ENCODE measurements at places on chromosomes 1 and 21.

DNA sequence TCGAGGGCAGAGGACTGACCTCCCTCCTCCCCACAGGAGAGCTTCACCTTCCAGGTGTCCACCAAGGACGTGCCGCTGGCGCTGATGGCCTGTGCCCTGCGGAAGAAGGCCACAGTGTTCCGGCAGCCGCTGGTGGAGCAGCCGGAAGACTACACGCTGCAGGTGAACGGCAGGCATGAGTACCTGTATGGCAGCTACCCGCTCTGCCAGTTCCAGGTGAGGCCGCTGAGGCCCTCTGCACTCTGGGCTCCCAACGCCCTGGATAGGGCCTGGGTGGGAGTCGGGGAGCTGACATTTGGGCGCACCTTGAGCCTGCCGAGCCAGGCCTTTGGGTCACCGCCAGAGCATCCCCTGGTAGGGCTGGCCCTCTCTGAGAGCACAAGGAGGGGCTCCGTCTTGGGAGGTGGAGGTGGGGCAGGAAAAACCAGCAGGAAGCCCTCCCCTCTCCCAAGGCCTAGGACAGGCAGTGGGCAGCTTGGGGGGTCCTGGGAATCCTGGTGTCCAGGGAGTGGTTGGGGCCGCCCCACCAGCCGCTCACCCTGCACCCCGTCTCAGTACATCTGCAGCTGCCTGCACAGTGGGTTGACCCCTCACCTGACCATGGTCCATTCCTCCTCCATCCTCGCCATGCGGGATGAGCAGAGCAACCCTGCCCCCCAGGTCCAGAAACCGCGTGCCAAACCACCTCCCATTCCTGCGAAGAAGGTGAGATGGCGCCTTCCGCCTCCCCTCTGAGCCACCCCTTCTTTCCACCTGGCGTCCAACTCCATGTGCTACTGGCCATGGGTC is 65.1 kb downstream of the PIK3CD start:
- no peak for DNase-seq

DNA sequence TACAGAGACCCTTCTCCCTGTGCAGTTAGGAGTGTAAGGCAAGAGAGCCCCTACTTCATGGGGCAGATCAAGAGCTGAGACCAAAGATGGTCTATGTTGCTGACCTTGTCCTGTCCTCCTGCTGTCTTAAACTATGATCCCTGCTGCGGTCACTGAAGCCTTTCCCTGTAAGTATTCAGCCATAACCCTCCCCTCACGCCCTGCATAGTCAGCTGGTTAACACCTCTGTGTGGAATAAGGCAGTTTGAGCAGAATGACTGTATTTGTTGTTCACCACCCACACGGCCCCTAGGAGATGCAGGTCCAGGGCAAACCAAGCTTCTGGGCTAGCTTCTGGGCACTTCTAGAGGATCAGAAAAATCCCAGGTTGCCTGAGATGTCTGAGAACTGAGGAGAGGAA is 356 bp downstream of the TSPAN1 start:
- no peak for DNase-seq

GRCh38 chr1:226181996-226182714 is 4.4 kb downstream of the ACBD3 start:
- no peak for DNase-seq

GRCh38 chr1:156503698-156504437 is 3.3 kb upstream of the MEF2D start:
- DNase-seq, result no peak

- no peak for DNase-seq
Observed at GRCh38 chr1:43605766-43606165, 44.2 kb upstream of the KDM4A start.

GRCh38 chr1:16915627-16915973 is 6.1 kb upstream of the CROCC start:
- DNase-seq, result no peak

DNA sequence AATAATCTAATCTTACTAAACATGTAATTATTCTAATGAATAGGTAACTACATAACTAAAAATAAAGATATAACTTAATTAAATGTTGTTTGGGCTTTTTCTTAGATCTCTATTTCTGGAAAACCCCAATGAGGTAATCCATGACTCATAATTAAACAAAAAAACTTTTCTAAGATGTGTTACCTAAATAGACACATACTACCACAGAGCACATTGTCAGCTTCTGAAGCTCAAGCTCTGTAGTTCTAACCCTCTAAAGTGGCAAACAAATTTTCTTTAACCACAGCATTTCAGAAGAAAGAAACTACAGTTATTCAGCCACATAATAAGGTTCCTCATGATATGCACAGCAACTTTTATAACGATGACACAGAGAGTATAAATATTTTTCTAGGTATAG is 4.2 kb downstream of the OR6K3 start:
- DNase-seq, result no peak

GRCh38 chr1:95323123-95323522 is 89.1 kb downstream of the RWDD3 start:
- no peak for DNase-seq

DNA sequence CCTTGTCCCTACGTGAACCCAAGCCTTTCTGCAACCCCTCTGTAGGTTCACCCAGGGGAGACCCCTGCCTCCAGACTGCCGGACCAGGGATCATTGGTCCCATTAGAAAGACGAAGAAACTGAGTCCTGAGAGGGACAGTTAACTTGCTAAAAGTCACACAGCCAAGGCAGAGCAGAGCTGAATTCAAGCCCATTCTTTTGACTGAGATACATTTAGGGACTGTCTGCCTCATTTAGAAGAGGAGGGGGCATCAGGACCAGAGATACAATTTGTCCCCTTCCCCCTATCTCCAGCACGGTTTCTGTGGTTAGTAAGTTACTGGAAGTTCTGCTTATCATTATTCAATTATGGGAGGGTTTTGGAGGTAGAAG is 19.1 kb downstream of the KCNQ4 start:
- no peak for DNase-seq

DNA sequence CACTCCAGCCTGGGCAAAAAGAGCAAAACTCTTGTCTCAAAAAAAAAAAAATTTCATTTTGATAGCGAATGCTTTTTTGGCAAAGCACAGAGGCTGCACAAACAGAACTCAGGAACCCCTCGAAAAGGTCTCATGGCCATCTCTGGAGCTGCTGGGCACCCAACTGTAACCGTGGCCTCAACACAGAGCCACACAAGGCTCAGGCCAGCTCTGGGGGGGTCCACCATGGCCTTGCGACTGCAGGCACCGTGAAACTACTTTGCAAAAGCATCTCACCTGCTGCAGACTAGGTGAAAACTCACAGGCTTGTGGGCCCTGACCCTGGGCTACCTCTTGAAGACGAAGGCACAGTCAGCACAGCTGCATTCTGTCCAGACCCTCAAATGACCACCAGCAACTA is 16.1 kb upstream of the TMEM240 start:
- no peak for DNase-seq

GRCh38 chr1:119738100-119738720 is 26.5 kb downstream of the PHGDH start:
- no peak for DNase-seq

GRCh38 chr1:225700889-225701465 is 48.1 kb upstream of the ENAH start:
- no peak for DNase-seq

DNA sequence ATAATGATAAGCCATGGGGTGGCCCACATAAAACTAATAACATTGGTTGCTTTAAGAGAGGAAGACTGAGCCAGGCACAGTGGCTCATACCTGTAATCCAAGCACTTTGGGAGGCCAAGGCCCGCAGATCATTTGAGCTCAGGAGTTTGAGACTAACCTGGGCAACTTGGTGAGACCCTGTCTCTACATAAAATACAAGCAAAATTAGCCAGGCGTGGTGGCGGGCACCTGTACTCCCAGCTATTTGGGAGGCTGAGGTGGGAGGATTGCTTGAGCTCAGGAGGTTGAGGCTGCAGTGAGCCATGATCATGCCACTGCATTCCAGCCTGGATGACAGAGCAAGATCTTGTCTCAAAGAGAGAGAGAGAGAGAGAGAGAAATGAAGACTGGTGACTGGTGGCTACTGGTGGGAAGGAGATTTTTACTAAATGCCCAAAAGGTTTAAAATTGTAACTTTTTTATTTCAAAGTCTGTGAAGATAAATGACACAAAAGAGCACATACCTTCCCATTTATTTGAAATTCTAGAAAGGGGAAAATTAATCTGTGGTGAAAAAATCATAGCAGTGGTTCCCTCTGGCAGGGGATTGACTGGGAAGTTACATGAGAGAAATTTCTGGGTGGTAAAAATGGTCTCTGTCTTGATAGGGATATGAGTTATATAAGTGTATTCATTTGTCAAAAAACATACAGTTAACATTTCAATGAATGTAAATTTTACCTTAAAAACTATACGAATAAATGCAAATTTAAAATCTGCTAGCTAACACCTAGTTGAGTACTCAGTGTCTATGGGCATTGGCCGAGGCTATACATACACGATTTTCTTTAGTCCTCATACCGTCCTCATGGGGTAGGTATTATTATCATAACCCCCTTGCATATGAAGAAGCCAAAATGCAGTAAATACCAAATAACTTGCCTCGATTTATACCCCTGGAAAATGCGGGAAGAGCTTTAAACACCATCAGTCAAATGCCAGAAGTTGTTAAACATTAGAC is 2.2 kb upstream of the NBPF1 start:
- no peak for DNase-seq

DNA sequence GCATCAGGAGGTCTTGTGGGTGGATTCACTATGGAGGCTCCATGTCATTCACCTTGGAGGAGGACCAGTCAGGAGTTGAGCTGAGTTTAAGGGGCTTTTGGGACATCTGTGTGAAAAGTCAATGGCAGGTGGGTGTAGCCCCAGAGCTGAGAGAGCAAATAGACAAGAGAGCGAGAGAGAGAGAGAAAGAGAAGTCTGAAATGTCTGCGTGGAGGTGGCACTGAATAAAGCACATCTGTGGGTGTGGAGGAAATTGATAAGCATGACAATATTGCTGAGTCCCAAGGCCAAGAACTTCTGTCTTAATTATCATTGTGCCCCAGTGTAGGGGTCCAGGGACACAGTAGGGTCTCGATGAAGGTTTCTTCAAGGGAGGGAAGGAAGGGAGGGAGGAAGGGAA is 79.5 kb upstream of the VAMP3 start:
- DNase-seq, result no peak

- no peak for DNase-seq
Observed at GRCh38 chr1:174209347-174210187, 50.2 kb downstream of the RABGAP1L start.

DNA sequence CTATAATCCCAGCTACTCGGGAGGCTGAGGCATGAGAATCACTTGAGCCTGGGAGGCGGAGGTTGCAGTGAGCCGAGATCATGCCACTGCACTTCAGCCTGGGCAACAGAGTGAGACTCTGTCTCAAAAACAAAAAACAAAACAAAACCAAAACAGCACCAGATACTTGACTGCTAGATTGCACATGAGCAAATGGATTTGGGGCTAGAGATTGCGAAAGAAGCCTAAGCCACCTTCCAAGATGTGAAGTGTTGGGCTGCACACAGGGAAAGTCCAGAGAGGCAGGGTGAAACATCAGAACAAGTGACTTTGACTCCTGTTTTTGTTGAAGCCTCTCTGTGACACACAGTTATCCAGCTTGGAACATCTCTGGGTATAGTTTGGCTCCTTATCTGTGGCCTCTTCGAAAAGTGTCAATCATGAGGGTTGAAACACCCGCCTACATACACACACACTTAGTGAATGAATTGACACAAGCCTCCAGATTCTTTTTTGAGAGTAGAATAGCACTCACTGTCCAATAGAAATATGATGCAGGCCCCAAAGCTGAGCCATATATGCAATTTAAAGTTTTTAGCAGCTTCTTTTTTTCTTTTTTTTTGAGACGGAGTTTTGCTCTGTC is 34.2 kb upstream of the GPR137B start:
- DNase-seq, result no peak

DNA sequence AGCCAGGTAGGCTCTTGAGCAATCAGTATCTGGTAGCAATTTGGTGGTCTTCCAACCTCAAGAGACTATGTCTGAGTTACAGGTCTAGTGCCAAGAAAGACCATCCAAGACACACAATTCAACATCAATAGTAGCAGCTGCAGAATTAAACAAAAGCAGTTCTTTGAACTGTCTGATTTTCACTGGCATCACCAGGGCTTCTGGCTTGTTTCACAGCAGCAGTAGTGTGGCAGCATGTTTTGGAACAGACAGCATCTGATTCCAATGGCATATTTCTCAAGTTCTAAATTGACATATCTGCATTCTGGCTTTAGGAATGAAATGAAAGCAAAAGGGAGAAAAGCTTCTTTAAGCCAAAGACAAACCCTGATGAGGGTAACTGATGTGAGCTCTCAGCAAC is 334.7 kb upstream of the PRMT6 start:
- no peak for DNase-seq

- DNase-seq, result no peak
Observed at GRCh38 chr1:197599789-197600188, 175.5 kb downstream of the DENND1B start.

- DNase-seq, result no peak
Observed at GRCh38 chr1:156667968-156668709, 9.1 kb downstream of the NES start.

- DNase-seq, result peak; percentile 63
Observed at GRCh38 chr1:154342836-154343472, 17.6 kb downstream of the ATP8B2 start.

- no peak for DNase-seq
Observed at GRCh38 chr1:14516974-14517840, 81.3 kb upstream of the KAZN start.

DNA sequence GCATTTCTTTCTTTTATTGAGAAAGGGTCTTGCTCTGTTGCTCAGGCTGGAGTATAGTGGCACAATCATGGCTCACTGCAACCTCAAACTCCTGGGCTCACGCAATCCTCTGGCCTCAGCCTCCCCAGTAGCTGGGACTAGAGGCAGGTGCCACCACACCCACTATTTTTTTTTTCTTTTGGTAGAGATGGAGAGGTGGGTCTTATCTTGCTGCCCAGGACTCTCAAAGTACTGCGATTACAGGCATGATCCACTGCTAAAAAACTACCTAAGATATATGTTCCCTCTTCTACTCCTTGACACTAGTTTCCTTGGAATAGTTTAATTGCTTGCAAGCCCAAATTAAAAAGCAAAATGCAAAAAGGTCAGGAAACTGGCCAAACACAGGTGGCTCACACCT is 56.9 kb upstream of the GUCA2A start:
- no peak for DNase-seq

GRCh38 chr1:176705585-176705984 is 242.6 kb downstream of the PAPPA2 start:
- DNase-seq, result no peak

DNA sequence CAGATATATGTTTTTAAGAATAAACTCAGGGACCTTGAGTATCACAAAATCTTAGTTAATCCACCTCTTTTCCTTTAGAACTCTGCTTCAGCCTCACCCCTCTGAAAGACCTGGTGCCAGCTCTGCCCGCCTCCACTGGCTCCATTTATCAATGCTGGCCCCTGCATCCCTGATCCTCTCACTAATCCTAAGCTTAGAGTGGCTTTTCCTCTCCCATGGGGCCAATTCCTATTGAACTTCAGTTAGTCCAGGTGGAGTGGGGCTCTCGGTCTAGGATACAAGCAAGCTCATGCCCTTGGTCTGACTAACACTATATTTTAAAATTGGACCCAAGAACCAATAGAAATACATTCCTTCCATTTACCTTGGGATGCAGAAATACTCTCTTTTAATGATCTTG is 87.0 kb downstream of the RGS7 start:
- DNase-seq, result no peak

- peak; percentile 16 for DNase-seq
Observed at GRCh38 chr1:55217226-55217986, 2.2 kb upstream of the USP24 start.
